ENCODE measurements at places on chromosomes 5 and 9.

- no peak for DNase-seq
Measured at GRCh38 chr5:56327809-56328208, 94.7 kb upstream of the ANKRD55 start.

DNA sequence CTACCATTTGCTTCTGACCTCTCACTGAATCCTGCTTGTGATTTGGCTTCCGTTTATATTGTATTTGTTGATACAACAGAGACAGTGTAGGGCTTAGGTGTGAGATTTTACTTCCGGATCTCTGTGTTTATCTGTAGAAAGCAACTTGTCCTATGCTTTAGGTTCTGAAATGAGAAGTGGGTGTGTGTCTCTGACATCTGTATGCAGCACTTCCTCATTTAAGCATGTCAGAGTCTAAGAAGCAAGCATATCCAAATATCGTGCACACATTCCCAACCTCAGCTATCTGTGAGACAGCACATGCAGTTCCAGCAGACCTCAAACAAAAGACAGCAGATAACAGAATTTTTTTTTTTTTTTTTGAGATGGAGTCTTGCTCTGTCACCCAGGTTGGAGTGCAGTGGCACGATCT, 16.3 kb downstream of the KLF9 start:
- DNase-seq = no peak

GRCh38 chr9:128863647-128864046, 18.1 kb downstream of the KYAT1 start:
- peak; percentile 77 for DNase-seq

- DNase-seq = no peak
Measured at GRCh38 chr9:128099231-128099931, 28.1 kb downstream of the PTGES2 start.

- DNase-seq = no peak
Measured at GRCh38 chr9:137828527-137829259, 48.9 kb upstream of the CACNA1B start.

- no peak for DNase-seq
Measured at GRCh38 chr9:16809912-16810610, 60.4 kb downstream of the BNC2 start.

GRCh38 chr9:122217640-122218039, 11.1 kb downstream of the LHX6 start:
- no peak for DNase-seq

DNA sequence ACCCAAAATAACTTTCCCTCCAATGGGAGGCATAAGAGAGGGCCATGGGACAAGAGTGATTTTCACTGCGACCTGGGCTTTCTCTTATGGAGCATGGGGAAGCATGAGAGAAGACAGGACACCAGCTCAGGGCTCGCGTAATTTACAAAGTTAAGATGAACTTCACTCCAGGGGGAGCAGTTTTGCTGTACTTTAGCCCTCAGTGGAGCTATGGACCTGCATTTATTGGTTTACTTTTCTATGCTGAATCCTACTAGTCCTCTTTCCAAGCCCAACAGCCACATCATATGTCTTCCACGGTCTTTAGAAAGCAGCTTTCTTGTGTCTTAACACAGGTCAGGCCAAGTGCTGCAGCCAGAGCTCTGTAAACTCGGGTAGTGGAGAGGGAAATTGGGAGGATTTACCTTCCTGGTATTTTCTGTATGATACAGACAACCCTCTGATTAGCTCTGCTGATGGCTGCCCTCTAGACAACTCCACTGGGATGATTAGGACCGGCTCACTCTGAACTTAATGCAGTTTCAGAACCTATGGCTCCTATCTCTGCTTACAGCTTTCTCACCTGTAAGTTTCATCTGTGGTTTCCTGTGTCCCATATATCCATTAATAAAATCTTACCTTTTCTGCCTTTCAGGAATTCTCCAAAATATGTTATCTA, 581.0 kb upstream of the RORB start:
- DNase-seq = no peak

DNA sequence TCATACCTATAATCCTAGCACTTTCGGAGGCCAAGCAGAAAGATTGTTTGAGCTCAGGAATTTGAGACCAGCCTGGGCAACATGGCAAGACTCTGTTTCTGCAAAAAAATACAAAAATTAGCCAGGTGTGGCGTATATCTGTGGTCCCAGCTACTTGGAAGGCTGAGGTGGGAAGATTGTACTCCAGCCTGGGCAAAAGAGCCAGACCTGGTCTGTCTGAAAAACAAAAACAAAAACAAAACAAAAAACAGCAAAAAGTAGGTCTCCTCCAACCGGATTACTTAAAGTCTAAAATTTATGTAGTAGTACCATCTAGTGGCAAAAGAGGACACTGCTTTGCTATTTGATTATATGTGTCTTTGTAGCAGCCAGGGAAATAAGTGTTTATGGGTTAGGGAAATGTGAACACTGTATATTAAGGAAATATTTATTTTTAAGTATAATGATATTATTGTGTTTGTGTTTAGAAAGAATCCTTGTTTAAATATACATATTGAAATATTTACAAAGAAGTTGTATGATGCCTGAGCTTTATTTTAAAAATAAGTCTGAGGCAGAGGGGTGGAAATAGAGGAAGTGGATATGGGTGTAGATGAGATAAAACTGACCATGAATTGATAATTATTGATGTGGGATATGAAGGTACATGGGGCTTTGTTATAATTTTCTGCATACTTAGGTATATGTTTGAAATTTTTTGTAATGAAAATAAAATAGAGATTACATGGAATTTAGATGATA, 20.0 kb downstream of the APC start:
- DNase-seq = no peak

GRCh38 chr9:9521033-9521779, 1091.6 kb downstream of the PTPRD start:
- no peak for DNase-seq

DNA sequence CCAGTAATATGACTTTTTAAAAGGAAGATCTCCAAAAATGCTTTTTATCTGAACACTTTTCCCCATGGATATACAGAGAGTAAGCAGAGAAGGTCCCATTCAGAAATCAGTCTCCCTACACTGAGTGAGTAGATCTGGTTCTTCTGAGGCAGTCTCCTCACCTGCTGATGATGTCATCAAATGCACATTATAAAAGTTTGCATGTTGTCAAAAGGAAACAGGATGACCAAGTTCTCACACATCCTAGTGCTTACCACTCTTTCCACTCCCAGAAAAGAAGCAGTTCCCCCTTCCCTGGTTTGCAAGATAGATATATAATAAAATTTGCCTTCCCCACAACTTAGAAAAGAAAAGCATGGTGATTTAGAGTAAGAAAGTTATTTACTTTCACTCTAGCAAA, 180.5 kb downstream of the RAB3C start:
- DNase-seq = no peak

GRCh38 chr5:123359454-123360200, 63.6 kb downstream of the CEP120 start:
- no peak for DNase-seq

GRCh38 chr9:119794836-119795235, 425.6 kb upstream of the BRINP1 start:
- DNase-seq = no peak

DNA sequence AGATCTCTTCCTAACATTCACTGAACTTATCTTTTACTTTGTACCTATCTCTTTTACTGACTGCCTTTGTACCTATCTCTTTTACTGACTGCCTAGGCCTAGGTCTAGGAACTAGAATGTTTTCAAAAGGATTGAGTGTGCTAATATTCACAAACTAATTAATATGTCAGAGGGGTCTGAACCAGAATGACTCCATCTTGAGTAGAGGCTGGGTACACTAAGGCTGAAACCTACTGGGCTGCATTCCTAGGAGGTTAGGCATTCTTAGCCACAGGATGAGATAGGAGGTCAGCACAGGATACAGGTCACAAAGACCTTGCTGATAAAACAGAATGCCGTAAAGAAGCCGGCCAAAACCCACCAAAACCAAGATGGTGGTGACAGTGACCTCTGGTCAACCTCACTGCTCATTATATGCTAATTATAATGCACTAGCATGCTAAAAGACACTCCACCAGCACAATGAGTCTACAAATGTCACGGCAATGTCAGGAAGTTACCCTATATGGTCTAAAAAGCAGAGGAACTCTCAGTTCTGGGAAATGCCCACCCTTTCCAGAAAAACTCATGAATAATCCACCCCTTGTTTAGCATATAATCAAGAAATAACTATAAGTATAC, 2.5 kb upstream of the RHOBTB3 start:
- no peak for DNase-seq

DNA sequence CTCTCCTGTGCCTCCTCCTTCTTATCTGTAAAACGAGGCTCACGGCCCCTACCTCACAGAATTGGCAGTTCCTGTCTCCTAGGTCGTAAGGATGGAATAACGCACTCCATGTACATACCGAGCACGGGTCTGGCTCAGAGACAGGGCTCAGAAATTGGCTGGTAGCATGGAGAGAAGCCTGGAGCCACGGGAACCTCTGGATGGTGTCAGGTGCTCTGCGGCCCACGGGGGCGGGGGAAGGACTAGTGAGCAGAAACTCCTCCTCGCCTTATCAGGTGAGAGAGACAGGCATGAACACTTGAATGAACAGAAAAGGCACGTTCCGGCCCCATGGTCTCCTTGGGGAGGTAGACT, 15.4 kb upstream of the C5orf47 start:
- DNase-seq = no peak

DNA sequence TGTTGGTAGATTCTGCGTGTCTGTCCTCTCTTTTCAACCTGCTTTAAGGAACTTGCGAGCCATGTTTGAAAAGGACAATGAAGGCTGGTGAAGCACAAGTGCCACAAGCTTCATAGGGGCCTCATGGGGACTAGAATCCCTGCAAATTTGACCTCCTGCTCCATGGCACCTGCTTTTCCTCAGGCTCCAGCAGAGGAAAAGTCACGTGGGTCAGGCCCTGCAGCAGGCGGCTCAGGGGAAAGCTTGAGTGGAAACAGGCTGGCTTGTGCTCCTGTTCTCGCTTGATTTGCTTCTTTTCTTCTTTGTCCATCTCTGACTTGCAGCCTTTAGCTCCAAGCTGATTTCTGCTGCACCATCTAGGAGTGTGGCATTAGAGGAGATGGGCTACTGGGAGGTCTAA, 187.6 kb upstream of the MAST4 start:
- no peak for DNase-seq

DNA sequence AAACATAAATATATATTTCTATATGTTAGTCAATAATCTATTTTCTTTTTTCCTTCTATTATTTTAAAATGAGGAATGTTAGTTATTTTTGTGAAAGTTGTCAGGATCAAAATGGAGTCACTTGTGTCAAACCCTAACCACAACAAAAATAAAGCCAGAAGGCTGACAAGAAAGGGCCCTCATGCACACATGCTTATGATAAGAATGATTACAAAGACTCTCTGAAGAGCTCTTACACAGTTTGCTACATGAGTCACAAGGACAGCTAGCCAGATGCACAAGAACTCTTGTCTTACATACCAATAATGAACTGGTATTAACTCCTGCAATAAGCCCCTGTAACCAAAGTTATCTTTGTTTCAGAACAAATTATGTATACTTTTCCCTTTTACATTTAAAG, 64.7 kb downstream of the GGTA1 start:
- no peak for DNase-seq

DNA sequence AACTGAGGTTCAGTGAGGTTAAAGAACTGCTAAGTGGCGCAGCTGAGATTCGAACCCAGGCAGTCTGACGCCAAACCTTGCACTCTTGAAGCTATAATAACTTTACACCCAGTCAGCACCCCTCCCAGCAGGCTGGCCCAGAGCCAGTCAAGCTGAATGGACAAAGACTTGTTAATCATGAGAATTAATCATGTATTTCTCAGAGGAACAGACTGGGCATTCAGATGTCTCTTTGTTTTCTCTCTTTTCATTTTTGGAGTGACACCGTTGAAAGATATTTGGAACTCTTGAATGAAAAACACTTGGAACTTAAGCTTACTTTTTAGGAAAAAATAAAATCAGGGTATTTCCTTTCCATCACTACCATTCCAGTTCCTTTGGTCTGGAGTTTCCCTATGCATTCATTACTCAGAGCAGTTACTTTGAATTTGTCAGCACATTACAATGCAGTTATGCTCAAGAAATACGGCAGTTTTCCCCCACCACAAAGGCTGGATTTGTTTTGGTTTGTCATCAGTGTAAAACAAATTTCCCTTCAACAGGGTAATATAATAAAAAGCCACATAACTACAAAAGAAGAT, 22.6 kb upstream of the MAMDC2 start:
- DNase-seq = peak; percentile 61

DNA sequence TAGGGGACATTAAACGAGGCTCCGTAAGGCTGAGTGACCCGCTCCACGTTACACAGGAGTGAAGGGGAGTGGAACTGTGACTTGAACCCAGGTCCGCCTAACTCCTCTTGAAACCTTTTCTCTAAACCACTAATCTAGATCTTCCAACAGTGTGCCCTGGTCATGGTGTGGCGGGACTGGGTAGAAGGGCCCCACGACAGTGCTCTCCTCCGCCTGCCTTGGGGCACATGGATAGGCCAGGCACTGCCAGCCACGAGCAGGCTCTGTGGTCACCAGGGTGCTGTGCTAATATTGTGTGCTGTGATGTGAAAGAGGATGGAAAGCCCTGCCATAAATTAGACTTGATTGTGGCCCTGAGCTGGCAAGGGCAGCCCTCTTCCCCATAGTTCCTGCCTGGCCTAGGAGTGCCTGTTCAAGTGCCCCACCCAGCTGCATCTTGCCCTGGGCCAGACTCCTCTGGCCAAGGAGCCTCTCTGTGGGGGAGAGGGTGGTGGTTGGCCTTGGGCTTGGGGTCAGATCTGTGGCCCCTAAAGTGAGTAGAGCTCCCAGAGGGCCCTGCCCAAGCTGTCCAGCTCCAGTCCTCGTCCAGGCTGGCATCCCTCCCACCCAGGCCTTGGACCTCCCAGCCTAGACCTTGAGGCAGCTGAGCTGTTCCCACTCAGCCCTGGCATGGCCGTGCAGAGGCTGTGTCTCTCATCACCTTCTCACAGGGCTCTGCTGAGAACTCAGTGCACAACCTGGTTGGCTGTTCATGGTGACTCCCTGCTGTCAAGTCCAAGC, 67.8 kb upstream of the TBC1D2 start:
- DNase-seq = no peak

DNA sequence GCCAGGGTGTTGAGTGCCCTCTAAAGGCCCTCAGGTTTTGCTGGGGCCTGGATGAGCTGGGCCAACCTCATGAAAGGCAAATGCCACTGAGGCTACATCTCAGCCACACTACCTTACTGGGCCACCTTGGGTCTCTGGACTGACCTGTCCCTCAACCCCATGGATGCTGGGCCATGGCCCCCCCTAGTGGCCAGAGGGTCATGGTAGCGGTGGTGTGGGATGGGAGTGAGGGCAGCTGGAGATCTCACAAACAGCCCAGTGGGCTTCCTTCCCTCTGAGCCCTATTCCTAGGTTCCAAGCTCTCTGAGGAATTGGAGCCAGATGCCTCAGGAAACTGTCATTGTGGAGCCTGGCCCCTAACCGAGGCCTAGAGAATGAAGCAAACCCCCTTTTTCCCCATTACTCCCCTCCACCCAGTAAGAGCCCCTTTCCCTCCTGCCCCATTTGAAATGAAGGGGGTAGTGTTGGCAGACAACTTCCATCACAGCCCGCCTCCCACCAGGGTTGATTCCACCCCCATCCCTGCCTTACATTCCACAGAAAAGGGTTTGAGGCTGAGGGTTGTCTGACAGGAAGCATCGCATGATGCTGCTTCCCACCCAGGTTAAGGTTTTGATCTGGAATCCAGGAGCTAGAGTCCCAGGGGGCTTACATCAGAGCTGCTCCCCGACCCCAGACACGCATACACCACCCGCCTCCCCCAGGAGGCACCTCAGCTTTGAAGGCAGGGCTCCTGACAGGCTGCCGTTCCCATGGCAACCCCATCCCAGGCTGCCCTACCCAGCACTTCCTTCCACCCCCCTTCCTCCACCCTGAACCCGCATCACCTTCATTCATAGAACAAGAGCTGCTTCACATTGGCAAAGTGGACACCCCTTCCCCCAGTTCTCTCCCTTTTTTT, 63.9 kb downstream of the PCDH1 start:
- peak; percentile 55 for DNase-seq

GRCh38 chr9:112872019-112872418, 18.7 kb downstream of the SLC46A2 start:
- no peak for DNase-seq
